ENCODE measurements at places on chromosomes 4 and X.

- no peak for DNase-seq
Measured at GRCh38 chrX:110162867-110163266, 155.0 kb downstream of the AMMECR1 start.

GRCh38 chr4:39660757-39661156, 22.1 kb upstream of the SMIM14 start:
- DNase-seq: no peak

- no peak for DNase-seq
Measured at GRCh38 chr4:169417629-169418282, 147.0 kb upstream of the SH3RF1 start.

GRCh38 chrX:24316111-24316510, 2.2 kb upstream of the SUPT20HL2 start:
- DNase-seq: no peak

DNA sequence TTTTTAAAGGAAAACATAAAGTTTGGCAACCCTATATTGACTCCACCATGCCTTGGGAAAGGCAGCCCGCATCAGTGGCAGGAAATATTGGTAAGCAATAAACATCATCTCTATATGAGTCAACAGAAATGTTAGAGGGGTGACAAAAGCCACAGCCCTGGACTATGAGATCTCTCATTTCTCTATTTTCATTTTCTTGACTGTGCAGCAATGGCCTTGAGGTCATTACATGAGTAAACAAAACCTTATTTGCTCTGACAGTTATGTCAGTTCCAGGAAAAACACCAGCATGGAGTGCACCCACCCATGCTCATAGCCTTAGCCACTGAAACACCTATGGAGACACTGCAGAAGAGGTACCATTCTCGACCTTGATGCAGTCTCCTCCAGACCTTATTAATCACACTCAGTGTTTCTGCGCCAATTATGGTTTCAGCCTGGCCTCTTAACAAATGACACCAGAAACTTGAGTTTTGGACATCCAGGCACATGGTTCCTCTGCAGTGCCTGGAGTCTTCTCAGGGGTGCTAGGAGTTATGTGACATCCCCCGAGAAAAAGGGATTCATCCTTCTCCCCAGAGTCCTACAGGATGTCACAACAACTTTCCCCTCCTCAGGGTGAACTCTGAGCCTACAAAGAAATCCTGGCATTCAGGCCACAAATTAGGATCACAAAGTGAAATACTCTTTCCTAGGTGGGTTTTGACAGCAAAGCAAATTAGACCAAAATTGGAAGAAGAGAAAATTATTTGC, 16.0 kb upstream of the HPGD start:
- no peak for DNase-seq

DNA sequence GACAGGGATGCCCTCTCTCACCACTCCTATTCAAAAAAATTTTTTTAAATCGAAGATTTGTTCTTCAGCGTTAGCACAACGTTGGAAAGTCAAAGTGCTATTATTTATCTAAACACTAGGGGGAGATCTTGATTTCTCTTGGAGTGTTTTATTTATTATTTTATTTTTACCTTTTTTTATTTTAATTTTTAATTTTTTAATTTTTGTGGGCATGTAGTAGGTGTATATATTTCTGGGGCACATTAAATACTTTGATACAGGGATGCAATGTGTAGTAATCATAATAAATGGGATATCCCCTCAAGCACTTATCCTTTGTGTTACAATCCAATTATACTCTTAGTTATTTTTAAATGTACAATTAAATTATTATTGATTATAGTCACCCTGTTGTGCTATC, 37.4 kb upstream of the SLC10A4 start:
- DNase-seq: no peak

Measured in right hindlimb (tissue), 1 donor.